CD8-positive, alpha-beta memory T cell (primary cell): ENCODE measurements at places on chromosomes 7 and 10. TPM values are rescaled to one million over a fixed set of nuclear protein-coding genes. Genes with fewer than 3 reads are reported as not detected.

CTTNBP2 gene
- not detected for total RNA-seq

RBM28 gene
- total RNA-seq, result 77.8 TPM

GDF2 gene
- not detected for total RNA-seq

PLEKHS1 gene
- not detected for total RNA-seq

GRCh38 chr10:4243651-4244050 is 458.6 kb upstream of the KLF6 start:
- no peak for DNase-seq
- no peak overlapping the region for H3K27ac ChIP-seq
- no peaks in the 10 kb centered on the region for H3K27me3 ChIP-seq

GRCh38 chr10:123537188-123537961 is 128.8 kb upstream of the GPR26 start:
- H3K36me3 ChIP-seq, result no peaks in the 10 kb centered on the region
- no peak overlapping the region for H3K27ac ChIP-seq
- no peaks in the 10 kb centered on the region for H3K4me1 ChIP-seq

DNA sequence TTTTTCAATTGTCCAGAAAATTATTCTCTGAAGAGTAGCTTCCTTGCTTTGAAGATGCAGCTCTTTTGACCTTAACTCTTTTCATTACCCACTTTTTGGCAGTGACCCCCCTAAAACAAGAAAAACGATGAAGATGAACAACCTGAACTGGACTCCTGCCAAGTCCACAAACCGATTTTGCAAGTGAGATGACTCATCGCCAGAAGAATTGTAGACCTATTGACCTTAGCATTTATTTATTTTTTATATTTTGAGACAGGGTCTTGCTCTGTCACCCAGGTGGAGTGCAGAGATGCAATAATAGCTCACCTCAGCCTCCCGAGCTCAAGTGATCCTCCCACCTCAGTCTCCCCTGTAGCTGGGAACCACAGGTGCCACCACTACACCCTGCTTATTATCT is 859.2 kb downstream of the GATA3 start:
- H3K36me3 ChIP-seq, result no peaks in the 10 kb centered on the region
- DNase-seq, result no peak
- no peak overlapping the region for H3K27ac ChIP-seq

DNA sequence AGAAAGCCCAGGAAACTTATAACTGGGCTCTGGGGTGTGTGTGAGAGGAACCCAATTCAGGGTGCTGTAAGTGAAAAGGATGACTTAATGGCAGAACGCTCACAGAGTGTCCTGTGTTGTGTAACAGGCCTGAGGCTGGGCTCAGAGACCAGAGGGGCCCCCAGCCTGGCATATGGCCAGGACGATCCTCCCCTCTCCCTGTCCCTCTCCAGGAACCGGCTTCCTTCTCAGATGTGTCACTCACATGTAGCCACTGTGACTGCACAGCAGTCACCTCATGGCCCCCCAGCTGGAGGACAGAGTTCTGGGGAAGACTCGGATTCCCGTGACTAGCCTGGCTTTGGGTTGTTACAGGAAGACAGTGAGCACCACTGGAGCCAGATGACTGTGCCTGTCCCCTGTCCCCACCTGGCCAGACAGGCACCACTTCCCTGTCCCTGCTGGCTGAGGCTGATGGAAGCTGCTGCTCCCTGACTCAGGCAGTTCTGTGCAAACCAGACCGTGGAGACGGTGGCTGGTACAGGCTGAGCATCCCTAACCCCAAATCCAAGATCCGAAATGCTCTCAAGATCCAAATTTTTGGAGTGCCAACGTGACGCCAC is 220.5 kb downstream of the MLLT10 start:
- no peaks in the 10 kb centered on the region for H3K4me1 ChIP-seq
- no peak overlapping the region for H3K27ac ChIP-seq
- no peaks in the 10 kb centered on the region for H3K36me3 ChIP-seq
- H3K27me3 ChIP-seq, result no peaks in the 10 kb centered on the region
- no peak for DNase-seq

DNA sequence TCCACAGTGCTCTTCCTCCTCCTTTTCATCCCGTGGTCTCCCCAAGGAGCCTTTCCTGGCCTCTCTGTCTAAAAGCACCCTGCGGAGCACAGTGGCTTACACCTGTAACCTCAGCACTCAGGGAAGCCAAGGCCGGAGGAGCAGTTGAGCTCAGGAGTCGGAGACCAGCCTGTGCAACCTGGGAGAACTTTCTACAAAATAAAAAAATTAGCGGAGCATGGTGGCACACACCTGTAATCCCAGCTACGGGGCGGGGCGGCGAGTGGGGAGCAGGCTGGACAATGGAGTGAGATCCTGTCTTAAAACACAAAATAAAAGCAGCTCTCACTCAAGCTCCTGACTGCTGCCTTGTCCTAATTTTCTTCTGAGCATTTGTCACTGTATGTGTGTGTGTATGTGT is 1.4 kb upstream of the COBL start:
- H3K4me3 ChIP-seq, result no peak overlapping the region
- no peak overlapping the region for H3K27ac ChIP-seq
- no peaks in the 10 kb centered on the region for H3K4me1 ChIP-seq
- no peaks in the 10 kb centered on the region for H3K27me3 ChIP-seq
- no peak for DNase-seq
